ENCODE measurements at places on chromosomes 11 and 22.

- H3K36me3 ChIP-seq = peaks cover 70% of the 10 kb centered on the region
- H3K4me1 ChIP-seq = peaks cover 64% of the 10 kb centered on the region
- H3K27me3 ChIP-seq = no peaks in the 10 kb centered on the region
- peak overlapping the region; percentile 96 for H3K27ac ChIP-seq
Observed at GRCh38 chr11:118338637-118339061, 3.9 kb downstream of the CD3D start.

- DNase-seq = no peak
- peaks cover 24% of the 10 kb centered on the region for H3K27me3 ChIP-seq
- no peaks in the 10 kb centered on the region for H3K4me1 ChIP-seq
- H3K27ac ChIP-seq = no peak overlapping the region
- H3K4me3 ChIP-seq = no peak overlapping the region
- H3K36me3 ChIP-seq = no peaks in the 10 kb centered on the region
Observed at GRCh38 chr11:107777110-107777509, 65.3 kb upstream of the SLN start.

DNA sequence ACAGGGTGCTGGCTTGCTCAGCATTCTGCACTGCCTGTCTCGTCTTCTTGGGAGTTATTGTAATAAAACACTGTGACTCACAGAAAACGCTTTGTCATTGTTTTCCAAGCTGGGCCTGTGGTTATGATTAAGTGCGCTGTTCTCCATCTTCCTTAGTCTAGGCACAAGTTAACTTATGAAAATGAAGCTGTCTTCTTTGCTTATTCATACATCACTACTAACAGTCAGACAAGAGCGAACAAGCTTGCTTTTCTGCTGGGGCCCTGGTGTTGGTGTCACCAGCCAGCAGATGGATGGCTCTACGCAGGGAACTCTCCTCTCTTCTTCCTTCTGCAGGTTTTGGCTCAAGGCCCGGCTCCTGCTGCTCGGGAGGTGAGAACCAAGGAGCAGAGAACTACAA, 380.1 kb upstream of the SYN3 start:
- H3K27me3 ChIP-seq = no peaks in the 10 kb centered on the region
- H3K4me1 ChIP-seq = no peaks in the 10 kb centered on the region
- no peak for DNase-seq
- H3K36me3 ChIP-seq = no peaks in the 10 kb centered on the region
- H3K27ac ChIP-seq = no peak overlapping the region

DNA sequence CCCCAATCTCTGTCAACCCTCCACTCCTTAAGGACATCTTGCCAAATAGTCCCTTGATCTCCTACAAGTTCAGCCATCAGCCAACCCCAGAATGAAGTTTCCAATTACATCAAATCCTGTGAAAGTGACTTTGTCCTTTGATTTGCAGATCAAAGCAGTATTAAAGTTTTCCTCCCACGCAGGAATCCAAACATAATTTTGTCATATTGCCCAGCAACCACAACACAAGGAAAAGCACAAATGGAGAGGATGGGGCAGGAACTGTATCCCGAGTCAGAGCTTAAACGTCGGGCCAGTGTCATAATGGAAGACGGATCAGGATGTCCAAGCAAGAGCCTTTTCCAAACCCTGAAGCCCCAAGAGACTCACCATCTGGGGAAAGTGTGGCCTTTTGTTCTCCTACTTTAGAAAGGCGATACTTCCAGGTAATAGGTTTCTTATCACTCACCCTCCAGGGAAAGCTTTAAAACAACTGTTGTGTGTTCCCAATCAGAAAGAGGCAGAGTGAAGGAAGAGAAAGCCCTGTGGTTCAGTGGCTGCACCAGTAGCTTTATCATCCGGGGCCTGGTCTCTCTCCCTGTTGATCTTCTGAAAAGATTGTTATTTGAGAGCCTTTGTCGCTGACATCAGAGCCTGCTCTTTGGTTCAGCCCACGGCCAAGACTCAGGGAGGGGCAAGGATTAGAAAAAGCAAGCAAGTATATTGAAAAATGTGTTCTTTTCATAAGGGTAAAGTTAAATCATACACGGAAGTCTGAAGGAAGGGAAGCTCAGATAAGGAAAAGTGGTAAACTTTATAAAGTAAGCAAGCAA, 41.7 kb downstream of the EXPH5 start:
- DNase-seq = no peak
- H3K4me3 ChIP-seq = no peak overlapping the region
- no peak overlapping the region for H3K27ac ChIP-seq
- H3K27me3 ChIP-seq = peaks cover 2% of the 10 kb centered on the region
- no peaks in the 10 kb centered on the region for H3K4me1 ChIP-seq
- H3K36me3 ChIP-seq = no peaks in the 10 kb centered on the region

- no peak overlapping the region for H3K4me3 ChIP-seq
- H3K4me1 ChIP-seq = no peaks in the 10 kb centered on the region
- H3K27ac ChIP-seq = no peak overlapping the region
- H3K36me3 ChIP-seq = no peaks in the 10 kb centered on the region
- DNase-seq = no peak
Observed at GRCh38 chr11:40032331-40032730, 1427.1 kb downstream of the LRRC4C start.

DNA sequence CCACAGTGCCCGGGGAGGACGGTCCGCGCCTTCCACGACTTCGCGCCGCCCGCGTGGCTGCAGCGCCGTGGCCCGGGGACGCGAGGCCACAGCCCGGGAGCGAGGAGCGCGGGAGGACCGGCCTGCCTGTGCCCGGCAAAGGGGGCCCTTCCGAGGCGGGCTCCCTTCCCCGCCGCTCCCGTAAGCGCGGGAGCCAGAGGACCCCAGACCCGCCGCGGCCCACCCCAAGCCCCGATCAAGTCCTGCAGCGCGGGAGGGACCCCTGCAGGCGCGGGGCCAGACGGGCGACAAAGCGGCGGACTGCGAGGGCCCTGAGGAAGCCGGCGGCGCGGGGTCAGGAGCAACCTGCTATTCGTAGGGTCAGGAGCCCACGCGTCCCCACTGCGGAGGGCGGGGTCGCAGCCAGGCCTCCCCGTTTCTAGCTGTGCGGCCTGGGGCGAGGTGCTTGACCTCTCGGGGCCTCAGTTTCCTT, 110.3 kb downstream of the WNT7B start:
- peaks cover 9% of the 10 kb centered on the region for H3K4me1 ChIP-seq
- no peak overlapping the region for H3K4me3 ChIP-seq
- H3K27me3 ChIP-seq = peaks cover 47% of the 10 kb centered on the region
- DNase-seq = no peak

DNA sequence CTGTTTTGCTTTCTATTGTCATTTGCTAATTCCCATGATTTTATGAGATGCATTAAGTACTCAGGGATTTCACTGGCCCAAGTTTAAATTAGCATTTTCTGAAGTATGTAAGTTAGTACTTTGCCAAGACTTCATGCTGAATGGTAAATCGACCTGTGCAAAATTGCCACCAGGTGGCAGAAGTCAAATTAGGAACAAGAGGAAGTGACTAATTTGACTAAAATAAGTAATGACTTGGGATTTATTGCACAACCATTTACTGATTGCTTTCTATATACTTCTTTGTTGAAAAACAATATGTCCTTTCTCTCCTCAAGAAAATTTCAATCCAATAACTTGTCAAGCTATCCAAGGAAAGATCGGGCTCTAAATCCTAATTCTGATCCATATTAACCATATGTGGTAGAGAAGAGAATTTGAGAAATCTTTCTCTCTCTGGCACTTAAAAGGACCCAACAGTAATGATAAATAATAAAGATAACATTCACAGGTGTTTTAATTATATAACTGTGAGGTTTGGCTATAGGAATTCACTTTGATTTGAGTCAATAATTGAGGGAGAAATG, 253.7 kb upstream of the CHORDC1 start:
- DNase-seq = peak; percentile 28
- H3K4me3 ChIP-seq = no peak overlapping the region
- H3K4me1 ChIP-seq = no peaks in the 10 kb centered on the region
- no peaks in the 10 kb centered on the region for H3K27me3 ChIP-seq
- H3K36me3 ChIP-seq = no peaks in the 10 kb centered on the region

DNA sequence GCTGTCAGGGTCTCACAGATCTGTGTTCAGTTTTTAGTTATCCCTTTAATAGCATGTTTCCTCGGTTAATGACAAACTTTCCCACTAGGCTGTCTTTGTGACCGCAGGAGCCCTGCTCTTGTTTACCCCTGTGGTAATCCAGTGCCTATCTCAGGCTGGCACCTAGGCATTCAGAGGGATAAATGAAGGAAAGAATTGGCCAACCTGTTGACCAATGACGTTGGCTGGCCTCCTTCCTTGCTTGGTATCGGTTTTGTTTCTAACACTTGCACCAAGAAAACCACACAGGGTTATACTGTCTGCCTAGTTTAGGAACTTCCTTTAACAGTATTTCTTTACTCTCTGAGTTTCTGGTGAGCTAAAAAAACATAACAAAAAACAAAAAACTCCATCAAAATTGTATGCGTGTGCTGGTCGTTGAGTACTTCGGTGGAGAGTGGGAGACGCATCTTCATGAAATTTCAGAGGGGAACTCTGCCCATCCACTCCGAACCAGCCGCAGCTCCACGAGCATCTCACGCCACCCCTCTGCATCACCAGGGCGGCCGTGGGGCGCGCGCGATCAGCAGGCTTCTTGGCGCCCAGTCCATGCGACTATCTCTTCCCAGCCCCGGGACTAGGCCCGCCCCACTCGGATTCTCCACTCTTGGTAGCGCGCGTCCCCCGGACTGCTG, 563 bp upstream of the ENDOD1 start:
- peaks cover 66% of the 10 kb centered on the region for H3K4me1 ChIP-seq
- peak; percentile 64 for DNase-seq
- peak overlapping the region; percentile 90 for H3K4me3 ChIP-seq
- H3K27ac ChIP-seq = peak overlapping the region; percentile 99
- H3K36me3 ChIP-seq = peaks cover 20% of the 10 kb centered on the region
- no peaks in the 10 kb centered on the region for H3K27me3 ChIP-seq
